Activated CD4-positive, alpha-beta T cell treated with anti-CD3 and anti-CD28 coated beads for 24 hours (primary cell): ENCODE measurements at places on chromosomes 2 and 18.

GRCh38 chr2:13113002-13113401 lies 396.3 kb downstream of the TRIB2 start:
- no peak for DNase-seq

- DNase-seq: no peak
Measured at GRCh38 chr2:33131749-33132148, 185.0 kb downstream of the LTBP1 start.

DNA sequence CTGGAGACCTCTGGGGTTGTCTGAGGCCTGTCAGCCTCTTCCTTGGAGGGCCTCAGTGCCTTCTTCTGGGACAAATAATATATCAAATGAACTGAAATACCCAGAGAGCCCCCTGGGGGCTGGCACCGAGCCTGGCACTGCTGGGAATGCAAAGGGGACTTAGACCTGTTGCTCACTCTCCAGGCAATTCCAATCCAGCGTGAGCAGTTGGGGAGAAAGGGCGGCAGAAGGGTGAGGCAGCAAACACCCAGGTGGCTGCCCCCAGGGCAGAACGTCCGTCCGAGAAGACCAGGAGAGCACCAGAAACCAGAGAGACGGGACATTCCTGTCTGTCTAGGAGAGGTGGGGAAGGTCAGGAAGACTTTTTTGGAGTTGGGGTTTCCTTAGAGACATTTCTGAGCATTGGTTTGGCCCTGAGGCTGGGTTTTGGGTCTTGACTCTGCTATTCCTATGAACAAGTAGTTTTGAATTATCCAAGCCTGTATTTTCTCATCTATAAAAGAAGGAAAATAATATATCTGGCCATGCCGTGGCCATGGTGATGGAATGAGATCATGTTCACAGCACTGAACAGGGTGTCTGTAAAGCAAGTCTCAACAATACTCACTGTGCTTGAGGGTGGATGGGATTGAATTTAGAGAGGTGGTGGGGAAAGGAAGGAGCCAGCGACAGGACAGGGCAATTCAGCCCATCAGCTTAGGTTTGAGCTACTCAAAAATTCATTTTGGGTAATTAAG lies 44.3 kb upstream of the ZBTB7C start:
- no peak for DNase-seq

DNA sequence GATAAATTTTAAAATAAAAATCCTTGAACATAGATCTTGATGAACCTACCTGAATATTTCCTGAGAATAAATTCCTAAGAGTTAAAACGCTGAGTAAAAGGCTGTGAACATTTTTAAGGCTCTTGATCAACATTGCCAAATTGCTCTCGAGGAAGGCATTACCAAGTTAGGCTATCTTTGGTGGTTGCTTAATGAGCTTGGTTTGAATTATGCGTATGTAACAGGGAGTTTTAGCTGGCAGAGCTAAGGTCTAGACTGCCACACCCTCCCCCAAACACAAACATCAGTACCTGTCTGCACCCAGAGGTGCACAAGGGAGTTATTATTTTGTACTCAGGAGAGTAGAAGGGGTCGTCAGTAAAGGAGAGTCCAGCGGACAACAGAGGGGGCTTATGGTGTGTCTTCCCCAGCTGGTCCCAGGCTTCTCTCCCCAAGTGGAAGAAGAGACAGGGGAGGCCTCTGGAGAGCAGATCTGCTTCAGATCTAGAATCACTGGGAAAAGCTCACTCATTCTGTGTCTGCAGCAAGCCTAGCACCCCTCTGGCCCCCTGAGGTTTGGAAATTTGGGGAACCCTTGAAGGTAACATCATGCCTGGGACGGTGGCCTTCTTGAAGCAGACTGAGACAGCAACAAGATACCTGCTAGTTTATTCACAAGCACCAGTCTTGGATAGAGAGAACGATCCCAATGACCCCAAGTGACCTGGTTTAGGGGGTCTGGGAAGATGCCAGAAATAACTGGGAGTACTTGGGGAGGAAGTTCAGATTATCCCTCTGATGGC lies 197.2 kb upstream of the ID2 start:
- DNase-seq: no peak
